ENCODE measurements at places on chromosomes 7 and 10. TPM values are rescaled to one million over a fixed set of nuclear protein-coding genes. Genes with fewer than 3 reads are reported as not detected.

- H3K36me3 ChIP-seq, result no peaks in the 10 kb centered on the region
- DNase-seq, result no peak
- no peak overlapping the region for H3K4me3 ChIP-seq
- H3K27me3 ChIP-seq, result peaks cover 12% of the 10 kb centered on the region
- no peak overlapping the region for H3K27ac ChIP-seq
Observed at GRCh38 chr10:12907656-12908055, 93.9 kb downstream of the CCDC3 start.

DNA sequence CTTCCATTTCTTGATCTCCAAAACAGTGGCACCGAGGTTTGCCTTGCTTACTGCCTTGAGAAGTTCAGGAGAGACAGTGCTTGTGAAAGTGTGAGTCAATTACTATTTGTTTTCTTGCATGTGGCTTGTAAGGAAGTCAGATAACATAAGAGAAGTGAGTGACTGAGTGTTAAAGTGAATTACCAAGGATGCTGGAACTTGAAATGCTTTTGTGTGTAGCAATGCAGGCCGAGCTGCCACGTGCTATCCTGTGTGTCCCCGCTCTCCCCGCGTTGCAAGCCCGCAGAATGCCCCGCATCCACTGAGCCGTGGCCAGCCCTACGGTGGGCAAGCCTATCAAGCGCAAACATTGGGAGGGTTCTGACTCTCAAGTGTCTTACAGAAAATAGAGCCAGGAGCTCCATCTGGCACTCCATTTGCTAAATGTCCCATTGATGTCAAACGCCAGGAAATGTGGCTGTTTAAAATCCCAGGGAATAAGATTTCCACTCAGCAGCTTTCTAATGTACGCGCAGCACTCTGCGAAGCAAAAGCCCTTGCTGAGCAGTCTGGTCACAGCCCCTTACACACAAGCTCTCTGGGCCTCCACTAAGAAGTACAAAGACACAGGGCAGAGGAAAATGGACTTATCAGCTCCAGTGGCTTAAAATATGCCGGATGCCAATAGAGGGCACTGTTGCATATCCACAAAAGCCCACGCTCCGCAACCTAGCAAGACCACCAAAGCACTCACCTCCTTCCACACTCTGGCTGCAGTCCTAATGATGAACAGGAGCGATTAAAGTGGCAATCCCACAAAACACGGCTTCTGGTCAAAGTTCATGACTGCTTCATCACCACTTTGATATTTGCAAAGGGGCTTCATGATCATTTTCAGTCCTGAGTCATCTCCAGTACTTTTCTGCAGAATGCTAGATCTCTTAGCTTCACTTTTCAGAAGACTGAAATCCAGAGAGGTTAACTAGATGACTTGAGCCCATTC is 158.0 kb upstream of the ITGB1 start:
- no peak overlapping the region for H3K4me3 ChIP-seq
- no peaks in the 10 kb centered on the region for H3K36me3 ChIP-seq
- peak; percentile 77 for DNase-seq
- H3K27ac ChIP-seq, result peak overlapping the region; percentile 70
- peaks cover 54% of the 10 kb centered on the region for H3K4me1 ChIP-seq
- H3K27me3 ChIP-seq, result no peaks in the 10 kb centered on the region

DNA sequence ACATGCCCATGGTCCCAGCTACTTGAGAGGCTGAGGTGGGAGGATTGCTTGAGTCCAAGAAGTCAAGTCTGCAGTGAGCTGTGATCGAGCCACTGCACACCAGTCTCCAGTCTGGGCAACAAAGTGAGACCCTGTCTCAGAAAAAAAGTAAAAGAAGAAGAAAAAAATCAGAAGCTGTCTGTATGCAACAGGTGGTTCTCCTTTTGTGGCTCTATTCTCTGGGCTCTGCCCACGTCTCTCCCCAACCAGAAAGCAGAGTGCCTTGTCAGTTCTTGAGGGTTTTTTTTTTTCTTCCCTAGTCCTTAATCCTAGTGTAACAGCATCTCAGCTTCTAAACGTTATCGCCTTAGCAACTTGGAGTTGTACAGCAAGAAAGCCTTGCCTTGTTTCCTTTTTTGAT is 89.5 kb downstream of the PRKCQ start:
- H3K36me3 ChIP-seq, result no peaks in the 10 kb centered on the region
- H3K4me1 ChIP-seq, result no peaks in the 10 kb centered on the region
- no peak overlapping the region for H3K4me3 ChIP-seq

DNA sequence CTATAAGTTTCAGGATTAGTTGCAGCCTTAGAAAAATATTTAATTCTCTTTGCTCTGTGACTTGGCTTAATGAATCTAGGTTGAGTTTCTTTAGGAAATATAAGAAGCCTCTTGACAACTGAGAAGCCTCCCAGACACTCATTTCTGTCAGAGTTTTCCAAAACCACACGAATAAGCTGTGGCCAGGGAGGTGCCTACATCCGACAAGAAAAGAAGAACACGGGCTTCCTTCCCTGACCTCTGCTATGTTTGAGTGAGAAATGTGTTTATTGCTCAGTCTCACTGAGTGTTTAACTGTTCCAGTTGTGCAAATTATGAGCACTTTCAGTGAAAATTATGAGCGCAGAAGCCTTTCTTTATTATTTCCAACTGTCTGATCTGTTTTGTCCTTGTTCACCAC is 105.0 kb downstream of the TRIL start:
- H3K4me1 ChIP-seq, result peaks cover 31% of the 10 kb centered on the region
- no peaks in the 10 kb centered on the region for H3K36me3 ChIP-seq
- H3K27me3 ChIP-seq, result peaks cover 37% of the 10 kb centered on the region
- H3K4me3 ChIP-seq, result no peak overlapping the region

DNA sequence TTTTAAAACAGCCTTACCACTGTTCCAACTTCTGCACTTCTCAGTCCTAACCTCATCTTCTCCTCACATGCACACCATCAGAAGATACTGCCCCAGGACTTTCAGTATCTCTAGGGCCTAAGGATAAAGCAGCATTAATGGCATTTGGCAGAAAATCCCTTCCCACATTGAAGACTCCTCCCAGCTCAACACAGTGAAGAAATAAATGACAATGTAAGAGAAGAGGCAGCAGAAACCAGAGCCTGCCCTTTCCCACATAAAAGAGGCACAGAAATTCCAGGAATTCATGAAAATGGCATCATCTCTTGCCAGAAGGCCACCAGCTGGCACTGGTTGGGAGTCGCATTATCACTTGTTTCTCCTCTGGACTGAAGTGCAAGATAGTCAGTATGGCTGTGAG is 3.7 kb downstream of the GCC1 start:
- no peak for DNase-seq
- H3K27me3 ChIP-seq, result no peaks in the 10 kb centered on the region
- no peak overlapping the region for H3K27ac ChIP-seq
- H3K36me3 ChIP-seq, result peaks cover 22% of the 10 kb centered on the region

GRCh38 chr10:77879710-77880109 is 46.8 kb downstream of the DLG5 start:
- no peaks in the 10 kb centered on the region for H3K36me3 ChIP-seq
- no peak overlapping the region for H3K27ac ChIP-seq
- no peaks in the 10 kb centered on the region for H3K27me3 ChIP-seq
- peaks cover 7% of the 10 kb centered on the region for H3K4me1 ChIP-seq
- H3K4me3 ChIP-seq, result no peak overlapping the region

DNA sequence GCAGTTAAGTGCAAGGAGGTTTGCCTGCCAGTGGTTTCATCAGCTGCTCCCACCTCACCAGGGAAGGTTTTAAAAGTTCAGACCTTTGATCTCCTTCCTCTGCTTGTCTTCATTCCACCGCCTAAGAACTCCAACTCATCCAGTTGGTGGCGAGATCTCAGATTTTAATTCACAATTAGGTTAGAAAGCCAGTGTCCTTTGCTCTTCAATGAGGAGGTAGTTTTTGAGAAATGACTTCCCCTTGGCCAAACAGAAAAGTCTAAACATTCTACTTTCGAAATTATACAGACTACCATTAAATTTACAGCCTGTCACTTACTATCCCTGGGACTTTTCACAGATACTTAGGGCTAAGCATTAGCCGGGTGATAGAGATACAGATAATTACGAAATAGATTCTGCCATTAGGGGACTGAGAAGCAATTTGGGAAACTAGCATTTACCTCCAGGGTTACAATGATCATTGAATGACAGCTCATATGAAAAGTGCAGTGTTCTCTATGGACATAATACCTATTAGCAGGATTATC is 513.4 kb upstream of the GHITM start:
- no peak overlapping the region for H3K4me3 ChIP-seq
- H3K4me1 ChIP-seq, result no peaks in the 10 kb centered on the region
- no peaks in the 10 kb centered on the region for H3K36me3 ChIP-seq
- no peaks in the 10 kb centered on the region for H3K27me3 ChIP-seq
- no peak for DNase-seq

The CPN1 gene
- total RNA-seq, result not detected

The CDK14 gene
- total RNA-seq, result 39.1 TPM

The NIPSNAP2 gene
- total RNA-seq, result 56.9 TPM

The CCDC172 gene
- total RNA-seq, result not detected

The SLC16A9 gene
- total RNA-seq, result 1.2 TPM

All from osteoblast (primary cell).